ENCODE measurements at places on chromosomes 5 and 9. TPM values are rescaled to one million over a fixed set of nuclear protein-coding genes. Genes with fewer than 3 reads are reported as not detected.

GRCh38 chr9:15306068-15306756, 804 bp downstream of the TTC39B start:
- H3K4me3 ChIP-seq, result peak overlapping the region; percentile 84
- DNase-seq, result peak; percentile 41
- peaks cover 12% of the 10 kb centered on the region for H3K4me1 ChIP-seq
- no peak overlapping the region for H3K27ac ChIP-seq

DNA sequence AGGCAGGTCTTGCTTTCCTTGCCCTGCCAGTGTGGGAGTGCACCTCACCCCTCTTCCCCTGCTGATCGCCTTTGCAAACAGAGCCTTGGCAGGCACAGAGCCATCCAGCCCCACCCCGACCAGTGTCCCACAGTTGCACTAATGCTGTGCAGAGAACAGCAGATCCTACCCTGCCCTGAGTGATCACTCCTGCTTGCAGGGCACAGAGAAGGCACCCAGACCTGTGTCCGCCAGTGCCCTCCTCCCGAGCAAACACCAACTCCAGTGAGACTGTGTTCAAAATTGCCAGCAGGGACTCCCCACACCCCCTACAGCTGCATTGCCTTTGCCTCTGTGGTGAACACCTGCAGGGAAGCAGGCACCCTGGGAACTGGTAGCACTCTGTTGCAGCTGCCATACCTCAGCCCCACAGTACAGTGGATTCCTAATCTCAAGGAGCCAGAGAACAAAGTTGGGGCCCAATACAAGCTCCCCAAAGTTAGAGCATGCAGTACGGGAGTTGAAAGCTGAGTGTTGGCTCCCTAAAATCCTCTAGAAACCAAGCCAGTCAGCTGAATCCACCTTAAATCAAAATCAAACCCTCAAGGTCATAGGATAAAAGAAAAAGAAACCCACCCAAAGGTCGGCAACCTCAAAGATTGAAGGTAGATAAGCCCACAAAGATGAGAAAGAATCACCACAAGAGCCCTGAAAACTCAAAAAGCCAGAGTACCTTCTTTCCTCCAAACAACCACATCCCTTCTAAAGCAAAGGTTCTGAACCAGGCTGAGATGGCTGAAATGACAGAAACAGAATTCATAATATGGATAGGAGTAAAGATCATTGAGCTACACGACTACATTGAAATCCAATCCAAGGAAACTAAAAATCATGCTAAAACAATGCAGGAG, 92.9 kb upstream of the PIK3R1 start:
- no peaks in the 10 kb centered on the region for H3K4me1 ChIP-seq
- H3K27me3 ChIP-seq, result no peaks in the 10 kb centered on the region
- H3K27ac ChIP-seq, result no peak overlapping the region
- no peak for DNase-seq
- no peak overlapping the region for H3K4me3 ChIP-seq

GRCh38 chr5:142874540-142874939, 104.4 kb downstream of the ARHGAP26 start:
- no peak overlapping the region for H3K4me3 ChIP-seq
- no peak overlapping the region for H3K27ac ChIP-seq
- H3K27me3 ChIP-seq, result no peaks in the 10 kb centered on the region

- no peaks in the 10 kb centered on the region for H3K4me1 ChIP-seq
- H3K4me3 ChIP-seq, result no peak overlapping the region
- H3K27ac ChIP-seq, result no peak overlapping the region
- no peaks in the 10 kb centered on the region for H3K27me3 ChIP-seq
- no peak for DNase-seq
These were observed 51.3 kb upstream of the PTGER4 start for GRCh38 chr5:40628407-40628806.

GRCh38 chr5:43150748-43151147, 30.0 kb downstream of the ZNF131 start:
- no peak overlapping the region for H3K27ac ChIP-seq
- DNase-seq, result no peak
- peaks cover 3% of the 10 kb centered on the region for H3K36me3 ChIP-seq
- no peak overlapping the region for H3K4me3 ChIP-seq
- peaks cover 4% of the 10 kb centered on the region for H3K4me1 ChIP-seq

TSSK1B gene
- total RNA-seq, result 0.20 TPM

Data from astrocyte (in vitro differentiated cells and primary cell).